ENCODE measurements at places on chromosomes 4 and X.

DNA sequence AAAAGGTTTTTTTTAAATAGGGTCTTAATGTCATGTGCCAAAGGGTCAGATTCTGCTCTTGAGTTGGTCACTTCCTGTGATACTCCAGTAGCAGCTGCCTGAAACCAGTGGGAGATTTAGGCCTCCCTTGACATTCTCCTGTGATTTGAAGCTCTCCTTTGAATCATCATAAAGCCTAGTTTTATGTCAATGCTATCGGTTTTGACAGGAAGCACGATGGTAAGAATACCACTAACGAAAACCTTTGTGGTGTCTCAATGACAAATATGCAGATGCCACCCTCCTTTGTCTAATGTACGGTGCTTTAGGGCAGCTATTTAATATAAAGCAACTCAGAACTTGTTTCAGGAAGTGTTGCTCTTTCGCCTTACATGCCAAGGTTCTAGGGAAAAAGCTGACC lies 44.2 kb downstream of the CCNI start:
- DNase-seq: no peak

DNA sequence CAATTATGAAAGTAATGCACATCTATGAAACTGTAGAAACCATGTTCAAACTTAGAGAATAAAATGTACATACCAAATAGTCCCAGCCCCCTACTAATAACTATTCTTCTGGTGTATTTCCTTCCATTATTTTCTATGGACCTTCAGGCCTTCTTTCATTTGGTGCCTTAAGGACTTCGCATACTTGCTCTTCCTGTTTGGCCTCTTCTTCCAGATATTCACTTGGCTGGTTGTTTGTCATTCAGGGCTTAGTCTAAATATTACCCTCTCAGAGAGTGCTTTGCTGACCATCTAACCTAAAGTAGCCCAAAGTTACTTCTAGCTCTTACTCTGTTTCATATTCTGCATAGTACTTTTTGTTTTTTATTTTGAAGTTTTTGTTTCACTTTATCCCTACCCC lies 70.3 kb upstream of the ARMCX2 start:
- DNase-seq: no peak

DNA sequence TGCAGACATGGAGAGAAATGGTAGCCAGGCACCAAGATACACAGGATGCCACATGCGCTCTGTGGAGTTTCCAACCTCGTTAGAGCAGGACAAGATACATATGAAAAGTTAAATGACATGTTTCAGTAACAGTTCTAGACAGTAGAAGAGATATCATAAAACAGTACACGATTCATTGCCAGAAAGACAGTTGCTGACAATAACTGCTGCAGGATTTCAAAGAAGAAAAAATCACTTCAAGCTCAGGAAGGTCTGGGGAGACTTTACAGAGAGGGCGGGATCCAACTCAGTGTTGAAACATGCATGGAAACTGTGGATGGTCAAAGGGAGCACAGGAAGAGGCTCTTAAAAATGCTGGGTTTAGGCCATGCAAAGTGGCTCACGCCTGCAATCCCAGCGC lies 31.0 kb downstream of the DCTD start:
- no peak for DNase-seq

DNA sequence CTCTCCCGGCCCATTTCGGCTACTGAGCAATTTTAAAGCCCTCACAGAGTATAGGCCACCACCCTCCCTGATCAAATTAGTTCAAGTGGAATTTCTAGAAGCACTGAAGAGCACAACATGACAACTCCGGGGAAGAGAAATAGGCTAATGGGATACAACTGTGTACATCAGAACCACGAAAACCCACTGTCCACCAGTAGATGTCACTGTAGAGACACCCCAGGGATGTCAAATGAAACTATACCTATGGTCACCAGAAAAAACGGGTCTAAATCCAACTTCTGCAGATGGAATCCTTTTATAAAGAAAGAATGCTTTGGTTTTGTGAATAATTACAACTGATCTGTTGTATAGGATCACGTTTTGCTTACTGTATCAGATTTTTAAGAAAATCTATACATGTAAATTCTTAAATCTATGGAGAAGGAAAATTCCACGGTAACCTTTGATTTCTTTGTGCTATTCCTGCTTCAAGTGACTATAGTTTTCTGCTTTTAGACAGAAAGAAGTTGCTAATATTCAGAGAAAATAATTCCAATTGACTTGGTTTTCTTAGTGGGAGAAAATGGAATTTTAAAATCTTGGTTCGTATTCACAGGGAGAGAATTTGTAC lies 29.5 kb upstream of the MAP3K15 start:
- no peak for DNase-seq

DNA sequence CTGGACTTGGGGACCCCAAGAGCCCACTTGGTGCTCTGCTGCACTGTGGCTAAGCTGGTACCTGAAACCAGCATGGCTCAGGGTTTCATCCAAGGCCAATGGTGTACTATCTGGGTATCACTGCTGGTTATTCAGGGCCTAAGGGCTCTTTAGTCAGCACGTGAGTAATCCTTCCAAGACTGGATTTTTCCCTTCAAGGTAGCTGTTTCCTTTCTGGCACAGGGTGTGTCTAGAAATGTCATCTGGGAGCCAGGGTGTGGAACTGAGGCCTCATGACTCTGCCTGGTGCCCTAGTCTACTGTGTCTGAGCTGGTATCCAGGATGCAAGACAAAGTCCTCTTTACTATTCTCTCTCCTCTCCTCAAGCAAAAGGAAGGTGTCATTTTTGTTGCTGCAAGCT lies 99.0 kb upstream of the QRFPR start:
- DNase-seq: no peak

DNA sequence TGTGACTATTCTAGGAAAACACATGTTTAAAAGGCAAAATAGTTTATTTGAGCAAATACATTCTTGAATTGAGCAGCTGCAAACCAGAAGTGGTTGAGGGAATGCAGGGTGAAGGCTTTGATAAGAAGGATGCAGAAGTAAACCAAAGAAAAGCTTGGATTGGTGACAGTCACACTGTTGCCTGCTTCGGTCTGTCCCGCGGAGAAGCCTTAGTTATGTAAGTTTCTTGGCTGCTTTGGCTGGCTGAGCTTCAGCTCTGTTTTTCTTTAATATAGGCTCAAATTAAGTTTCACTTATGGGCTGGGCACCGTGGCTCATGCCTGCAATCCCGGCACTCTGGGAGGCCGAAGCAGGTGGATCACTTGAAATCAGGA lies 67.6 kb downstream of the FAM53A start:
- DNase-seq: no peak

DNA sequence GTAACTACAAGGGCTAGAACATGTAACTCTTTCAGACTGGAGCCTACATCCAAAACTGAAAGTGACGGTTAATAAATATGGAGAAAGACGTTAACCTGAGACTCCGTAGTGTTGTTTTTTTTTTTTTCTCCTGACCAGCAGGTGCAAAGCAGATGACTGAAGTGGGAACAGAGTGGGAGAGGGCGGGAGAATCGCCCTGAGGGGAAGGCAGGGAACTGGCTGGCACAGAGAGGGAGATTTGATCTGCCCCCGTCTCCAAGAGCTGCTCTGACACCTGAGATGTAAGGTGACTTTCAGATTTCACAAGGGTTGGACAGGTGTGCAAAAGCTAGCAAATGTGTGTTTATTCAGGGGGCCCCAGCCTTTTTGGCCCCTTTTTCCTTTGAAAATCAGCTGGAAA lies 180.2 kb downstream of the PALLD start:
- DNase-seq: peak; percentile 1

DNA sequence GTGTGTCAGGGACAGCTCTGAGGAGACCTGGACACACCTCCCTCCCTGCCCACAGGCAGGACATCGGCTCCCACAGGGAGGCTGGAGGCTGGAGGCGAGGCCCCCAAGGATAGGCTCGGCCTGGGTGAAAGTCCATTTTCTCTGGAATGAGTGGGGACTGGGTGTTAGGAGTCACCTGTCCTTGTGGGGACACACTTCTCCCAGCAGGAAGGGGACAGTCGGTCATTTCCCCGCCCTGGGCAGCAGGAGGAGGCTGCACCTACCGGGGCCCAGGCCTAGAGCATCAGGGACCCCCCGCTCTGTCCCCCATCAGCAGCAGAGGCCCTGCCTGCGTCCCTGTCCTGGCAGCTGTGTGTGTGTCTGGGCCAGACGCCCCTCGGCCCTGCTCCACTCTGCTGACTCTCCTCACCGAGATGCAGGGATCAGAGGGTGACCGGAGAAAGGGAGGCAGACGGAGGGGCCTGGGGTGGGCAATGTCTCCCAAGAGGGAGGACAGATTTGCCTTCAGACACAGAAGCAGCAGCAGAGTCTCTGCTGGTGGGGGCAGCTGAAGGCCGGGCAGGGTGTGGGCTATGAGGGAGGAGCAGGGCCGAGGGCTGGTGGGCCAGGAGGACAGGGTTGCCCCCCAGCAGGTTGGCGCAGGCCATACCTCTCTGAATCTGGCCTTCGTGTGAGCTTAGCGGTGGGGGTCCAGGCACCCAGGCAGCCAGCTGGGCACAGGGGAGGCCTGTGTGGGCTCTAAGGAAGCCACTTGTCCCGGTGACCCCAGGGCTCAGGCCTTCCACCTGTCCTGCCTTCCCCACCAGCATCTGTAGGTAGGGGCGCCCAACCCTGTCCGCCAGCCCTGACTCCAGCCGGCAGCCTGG lies 125.7 kb upstream of the NKX1-1 start:
- no peak for DNase-seq

Measured in DMS79 (cell line).